Left cardiac atrium (tissue), 4 donors: ENCODE measurements at places on chromosomes 5 and 9. TPM values are rescaled to one million over a fixed set of nuclear protein-coding genes. Genes with fewer than 3 reads are reported as not detected.

- no peak for DNase-seq
These were observed 2.4 kb upstream of the TNPO1 start for GRCh38 chr5:72814104-72814503.

The SLC6A3 gene
- 0.06 TPM for total RNA-seq

DNA sequence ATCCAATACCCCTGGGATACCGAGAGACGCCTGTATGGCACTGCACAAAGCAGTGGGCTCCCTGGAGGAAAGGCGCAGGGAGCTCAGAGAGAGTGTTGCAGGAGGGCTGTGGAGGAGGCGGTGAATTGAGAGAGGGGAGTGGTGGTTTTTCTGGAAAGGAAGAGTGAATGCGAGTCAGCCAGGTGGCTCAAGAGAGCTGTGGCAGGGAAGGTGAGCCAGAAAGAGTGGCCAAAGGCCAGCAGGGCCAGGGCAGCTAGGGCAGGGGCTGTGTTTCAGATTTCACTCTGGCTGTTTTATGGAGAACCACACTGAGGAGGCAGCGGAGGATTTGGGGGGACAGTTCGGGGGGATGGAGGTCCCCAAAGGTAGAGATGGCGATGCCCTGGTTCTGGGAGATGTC lies 13.0 kb upstream of the DAB2IP start:
- DNase-seq, result no peak

The TMOD1 gene
- 149 TPM for total RNA-seq

- no peak for DNase-seq
These were observed 286.5 kb upstream of the SEMA6A start for GRCh38 chr5:116861097-116861496.

DNA sequence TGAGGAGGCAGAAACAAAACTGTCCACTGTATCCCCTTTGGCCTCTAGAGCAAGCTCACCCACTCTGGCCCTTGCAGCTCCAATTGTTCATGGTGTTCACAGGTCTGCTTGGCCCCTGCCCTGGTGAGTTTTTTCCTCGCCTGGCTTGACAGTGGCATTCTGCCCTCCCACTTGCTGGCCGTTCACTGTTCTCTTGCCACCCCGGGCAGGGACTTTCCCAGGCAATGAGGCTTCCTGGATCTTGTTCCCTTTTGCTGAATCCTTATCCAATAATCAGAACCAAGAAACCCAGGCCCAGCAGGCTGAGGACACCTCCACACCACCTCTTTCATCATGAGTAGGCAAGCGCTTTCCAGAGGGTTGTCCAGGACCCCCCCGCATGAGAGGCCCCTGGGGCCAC lies 31.2 kb downstream of the ZNF618 start:
- no peak for DNase-seq

The RPS23 gene
- total RNA-seq, result 1,309 TPM

DNA sequence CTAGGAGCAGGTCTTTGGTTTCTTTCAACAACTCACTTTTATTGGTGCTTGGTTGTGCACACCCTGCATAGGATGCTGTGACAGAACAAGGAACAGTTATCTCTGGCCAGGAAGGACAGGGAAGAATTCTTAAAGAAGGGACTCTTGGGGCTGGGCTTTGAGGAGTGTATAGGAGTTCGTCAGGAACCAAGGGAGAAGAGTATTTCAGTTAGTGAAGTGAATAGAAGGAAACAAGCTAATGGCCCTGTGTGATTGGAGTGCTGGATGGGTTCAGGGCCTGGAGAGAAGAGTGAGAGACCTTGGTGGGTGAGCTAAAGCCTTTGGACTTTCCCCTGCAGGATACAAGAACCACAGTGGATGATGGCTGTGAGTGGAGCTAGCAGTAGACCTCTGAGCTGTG lies 32.2 kb downstream of the DAB2IP start:
- no peak for DNase-seq

The FOXD1 gene
- 0.09 TPM for total RNA-seq

DNA sequence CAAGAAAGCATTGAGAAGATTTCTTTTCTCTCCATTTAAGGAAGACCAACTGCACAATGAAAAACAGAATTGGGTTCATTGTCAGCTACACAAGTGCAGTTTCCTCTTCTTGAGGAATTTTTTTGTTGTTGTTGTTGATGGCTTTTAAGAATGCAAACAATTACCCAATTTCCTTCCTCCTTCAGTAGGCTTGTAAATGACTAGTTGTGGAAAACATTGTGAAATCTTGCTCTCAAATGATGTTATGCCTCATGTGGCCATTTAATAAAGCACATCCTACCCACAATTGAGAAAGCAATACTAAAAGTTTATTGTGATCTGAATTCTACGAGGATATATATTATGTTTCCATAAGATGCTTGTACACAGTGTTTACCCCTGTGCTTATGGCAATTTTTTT lies 171.6 kb downstream of the FAM174A start:
- no peak for DNase-seq

DNA sequence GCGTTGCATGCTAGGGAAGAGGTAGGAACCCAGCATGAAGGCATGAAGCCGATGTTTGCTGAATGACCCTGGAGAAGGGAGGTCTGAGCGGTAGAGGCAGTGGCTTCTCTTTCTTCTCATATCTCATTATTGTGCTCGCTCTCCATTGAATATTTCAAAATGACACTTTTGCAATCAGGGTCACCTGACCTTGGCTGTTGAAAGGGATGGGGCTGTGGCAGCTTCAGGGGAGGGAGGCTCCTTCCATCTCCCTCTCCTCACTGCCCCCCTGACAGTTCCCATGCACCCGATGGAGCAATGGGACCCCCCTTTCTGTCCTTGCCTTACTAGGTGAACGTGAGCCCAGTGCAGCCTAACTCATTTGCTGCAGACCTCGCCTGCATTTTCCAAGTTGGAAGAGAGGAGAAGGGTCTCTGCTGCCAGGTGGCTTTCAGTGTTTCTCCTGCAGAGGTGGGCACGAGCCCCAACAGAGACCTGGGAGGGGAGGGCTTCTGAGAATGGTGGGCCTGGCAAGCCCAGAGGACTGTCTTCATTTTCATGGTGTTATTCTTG lies 17.9 kb downstream of the STC2 start:
- no peak for DNase-seq

The BAAT gene
- total RNA-seq, result not detected

DNA sequence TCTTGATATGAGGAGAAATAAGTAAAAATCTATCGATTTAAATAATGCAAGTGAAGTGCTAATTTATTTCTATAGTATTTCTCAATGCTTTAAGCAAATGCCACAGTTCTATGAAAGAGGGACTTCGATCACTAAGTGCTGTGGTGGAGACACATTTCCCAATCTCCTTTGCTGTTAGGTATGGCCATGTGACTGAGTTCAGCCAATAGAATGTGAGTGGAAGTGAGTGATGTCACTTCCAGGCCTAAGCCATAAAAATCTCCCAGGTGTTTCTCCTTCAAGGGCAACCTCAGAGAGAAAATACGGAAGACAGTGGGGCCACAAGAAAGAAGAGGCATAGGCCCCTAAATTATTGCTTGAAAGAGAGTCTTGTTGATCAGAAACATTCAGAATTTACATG lies 100.3 kb upstream of the ANKH start:
- DNase-seq, result no peak

The CEP72 gene
- 1.4 TPM for total RNA-seq

The PCDHB15 gene
- total RNA-seq, result 4.5 TPM

The LEAP2 gene
- total RNA-seq, result 1.3 TPM

- DNase-seq, result no peak
These were observed 15.0 kb downstream of the LHX6 start for GRCh38 chr9:122213589-122214413.
